ENCODE measurements at places on chromosomes 11 and 22.

DNA sequence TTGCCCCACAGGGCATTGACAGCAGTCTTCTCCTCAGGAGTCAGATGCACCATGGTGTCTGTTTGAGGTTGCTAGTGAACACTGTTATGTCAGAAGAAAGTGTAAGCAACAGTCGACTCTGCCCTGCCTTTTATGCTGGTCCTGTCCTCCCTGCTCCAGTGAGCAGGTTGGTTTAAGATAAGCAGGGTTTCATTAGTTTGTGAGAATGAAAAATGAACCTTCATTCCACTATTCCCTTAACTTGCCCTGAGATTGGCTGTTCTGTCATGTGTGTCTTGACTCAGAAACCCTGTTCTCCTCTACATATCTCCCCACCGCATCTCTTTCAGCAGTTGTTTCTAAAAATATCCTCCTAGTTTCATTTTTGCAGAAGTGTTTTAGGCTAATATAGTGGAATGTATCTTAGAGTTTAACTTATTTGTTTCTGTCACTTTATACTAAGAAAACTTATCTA lies at the start of gene HBD:
Gene HBD, minus strand, starts transcription at position 103 of the 454 bp plus-strand sequence. Its CDS starts 50 bp downstream, at position 53.
- no peak for DNase-seq
- H3K36me3 ChIP-seq, result no peaks in the 10 kb centered on the region

GRCh38 chr11:105054723-105055493 lies 9.8 kb upstream of the CARD16 start:
- no peak overlapping the region for H3K27ac ChIP-seq
- H3K27me3 ChIP-seq, result no peaks in the 10 kb centered on the region
- no peaks in the 10 kb centered on the region for H3K4me1 ChIP-seq
- DNase-seq, result no peak
- no peaks in the 10 kb centered on the region for H3K36me3 ChIP-seq

DNA sequence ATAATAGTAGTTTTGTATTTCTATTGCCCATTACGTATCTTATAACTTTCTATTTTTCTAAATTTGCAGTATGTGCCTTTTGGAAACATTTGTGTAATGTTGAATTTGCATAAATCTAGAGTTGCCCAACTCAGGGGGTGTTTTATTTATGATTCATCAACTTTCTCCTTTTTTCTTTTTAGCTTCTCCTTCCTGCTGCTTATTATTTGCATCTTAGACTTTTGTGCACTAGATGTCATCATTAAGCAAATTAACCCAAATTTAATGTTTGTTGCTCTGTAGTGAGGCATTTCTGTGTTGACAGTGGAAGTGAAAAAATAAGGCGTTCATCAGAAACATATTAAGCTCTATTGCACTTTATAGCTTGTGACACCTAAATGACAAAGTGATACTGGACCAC lies 56.2 kb upstream of the ZBED5 start:
- peaks cover 2% of the 10 kb centered on the region for H3K36me3 ChIP-seq
- no peak overlapping the region for H3K4me3 ChIP-seq
- H3K4me1 ChIP-seq, result no peaks in the 10 kb centered on the region
- H3K27me3 ChIP-seq, result no peaks in the 10 kb centered on the region
- DNase-seq, result no peak

DNA sequence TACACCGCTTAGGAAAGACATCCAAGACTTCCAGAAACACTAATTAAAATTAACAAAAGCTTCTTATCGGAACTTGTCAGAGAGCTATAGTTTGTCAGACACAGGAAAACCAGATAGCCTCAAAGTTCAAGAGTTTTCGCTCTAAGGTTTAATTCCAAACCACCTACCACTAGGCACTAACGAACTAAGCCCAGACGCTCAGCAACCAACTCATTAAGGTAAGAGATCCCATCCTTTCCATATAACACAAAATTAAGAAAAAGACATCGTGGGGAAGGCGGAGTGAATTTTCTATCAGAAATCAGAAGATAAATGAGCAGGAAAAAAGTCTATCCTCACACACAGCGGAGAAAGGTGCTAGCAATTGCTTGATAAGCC lies 382 bp downstream of the IMMP1L start:
- peak overlapping the region; percentile 97 for H3K27ac ChIP-seq
- no peak for DNase-seq
- peak overlapping the region; percentile 96 for H3K4me3 ChIP-seq
- peaks cover 22% of the 10 kb centered on the region for H3K36me3 ChIP-seq

- no peak for DNase-seq
- H3K4me1 ChIP-seq, result no peaks in the 10 kb centered on the region
- peaks cover 15% of the 10 kb centered on the region for H3K27me3 ChIP-seq
- no peak overlapping the region for H3K27ac ChIP-seq
- H3K36me3 ChIP-seq, result no peaks in the 10 kb centered on the region
These were observed 51.9 kb downstream of the IGLL1 start for GRCh38 chr22:23527971-23528740.

DNA sequence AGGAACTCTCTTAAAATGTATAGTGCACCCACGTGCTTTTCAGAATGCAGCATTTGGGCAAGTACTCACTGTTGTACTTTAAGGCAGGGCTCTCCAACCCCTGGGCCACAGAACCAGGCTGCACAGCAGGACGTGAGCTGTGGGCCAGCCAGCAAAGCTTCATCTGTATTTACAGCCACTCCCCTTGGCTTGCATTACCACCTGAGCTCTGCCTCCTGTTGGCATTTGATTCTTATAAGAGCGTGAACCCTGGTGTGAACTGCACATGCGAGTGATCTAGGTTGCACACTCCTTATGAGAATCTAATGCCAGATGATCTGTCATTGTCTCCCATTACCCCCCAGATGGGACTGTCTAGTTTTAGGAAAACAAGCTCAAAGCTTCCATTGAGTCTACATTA lies 3.0 kb downstream of the C11orf58 start:
- H3K4me1 ChIP-seq, result peaks cover 41% of the 10 kb centered on the region
- no peak for DNase-seq
- peaks cover 35% of the 10 kb centered on the region for H3K36me3 ChIP-seq
- no peaks in the 10 kb centered on the region for H3K27me3 ChIP-seq
- H3K4me3 ChIP-seq, result peak overlapping the region; percentile 28

GRCh38 chr11:126863294-126863997 lies 137.1 kb downstream of the KIRREL3 start:
- H3K27me3 ChIP-seq, result peaks cover 9% of the 10 kb centered on the region
- H3K4me3 ChIP-seq, result no peak overlapping the region
- DNase-seq, result no peak
- H3K27ac ChIP-seq, result no peak overlapping the region
- no peaks in the 10 kb centered on the region for H3K4me1 ChIP-seq
- H3K36me3 ChIP-seq, result no peaks in the 10 kb centered on the region

- H3K4me1 ChIP-seq, result no peaks in the 10 kb centered on the region
- H3K27ac ChIP-seq, result no peak overlapping the region
- H3K4me3 ChIP-seq, result no peak overlapping the region
- no peaks in the 10 kb centered on the region for H3K36me3 ChIP-seq
- H3K27me3 ChIP-seq, result no peaks in the 10 kb centered on the region
These were observed 98.6 kb downstream of the KIF18A start for GRCh38 chr11:28009388-28009787.

GRCh38 chr22:24474649-24475255 lies 20.4 kb upstream of the UPB1 start:
- DNase-seq, result no peak
- peaks cover 3% of the 10 kb centered on the region for H3K36me3 ChIP-seq
- no peaks in the 10 kb centered on the region for H3K27me3 ChIP-seq

DNA sequence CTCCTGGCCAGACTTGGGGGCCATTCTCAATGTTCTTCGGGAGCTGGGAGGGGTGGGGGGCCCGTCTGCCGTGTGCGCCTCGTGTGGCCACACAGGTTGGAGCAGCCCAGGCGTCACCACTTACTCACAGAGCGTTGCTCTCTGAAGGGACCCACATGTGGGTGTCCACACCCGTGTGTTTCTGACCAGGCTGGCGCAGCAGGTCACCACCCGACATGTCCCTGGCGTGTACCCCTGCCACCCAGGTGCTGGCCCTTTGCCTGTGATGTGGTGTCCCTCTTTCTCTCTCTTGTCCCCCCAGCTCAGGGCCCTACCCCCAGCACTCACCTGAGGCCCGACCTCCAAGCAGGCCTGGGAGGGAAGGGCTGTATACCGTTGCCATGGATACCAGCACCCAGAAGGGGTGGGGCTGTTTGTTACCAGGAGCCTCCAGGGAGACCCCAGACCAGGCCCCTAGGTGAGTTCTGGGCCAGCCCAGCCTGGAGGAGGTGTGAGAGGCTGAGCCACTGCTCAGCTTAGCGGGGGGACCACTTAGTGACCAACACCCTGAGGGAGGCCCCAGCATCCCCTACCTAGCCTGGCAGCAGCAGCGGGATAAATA lies 1.4 kb downstream of the LMNTD2 start:
- peaks cover 14% of the 10 kb centered on the region for H3K4me1 ChIP-seq
- peaks cover 8% of the 10 kb centered on the region for H3K36me3 ChIP-seq
- H3K27me3 ChIP-seq, result no peaks in the 10 kb centered on the region
- no peak overlapping the region for H3K4me3 ChIP-seq

DNA sequence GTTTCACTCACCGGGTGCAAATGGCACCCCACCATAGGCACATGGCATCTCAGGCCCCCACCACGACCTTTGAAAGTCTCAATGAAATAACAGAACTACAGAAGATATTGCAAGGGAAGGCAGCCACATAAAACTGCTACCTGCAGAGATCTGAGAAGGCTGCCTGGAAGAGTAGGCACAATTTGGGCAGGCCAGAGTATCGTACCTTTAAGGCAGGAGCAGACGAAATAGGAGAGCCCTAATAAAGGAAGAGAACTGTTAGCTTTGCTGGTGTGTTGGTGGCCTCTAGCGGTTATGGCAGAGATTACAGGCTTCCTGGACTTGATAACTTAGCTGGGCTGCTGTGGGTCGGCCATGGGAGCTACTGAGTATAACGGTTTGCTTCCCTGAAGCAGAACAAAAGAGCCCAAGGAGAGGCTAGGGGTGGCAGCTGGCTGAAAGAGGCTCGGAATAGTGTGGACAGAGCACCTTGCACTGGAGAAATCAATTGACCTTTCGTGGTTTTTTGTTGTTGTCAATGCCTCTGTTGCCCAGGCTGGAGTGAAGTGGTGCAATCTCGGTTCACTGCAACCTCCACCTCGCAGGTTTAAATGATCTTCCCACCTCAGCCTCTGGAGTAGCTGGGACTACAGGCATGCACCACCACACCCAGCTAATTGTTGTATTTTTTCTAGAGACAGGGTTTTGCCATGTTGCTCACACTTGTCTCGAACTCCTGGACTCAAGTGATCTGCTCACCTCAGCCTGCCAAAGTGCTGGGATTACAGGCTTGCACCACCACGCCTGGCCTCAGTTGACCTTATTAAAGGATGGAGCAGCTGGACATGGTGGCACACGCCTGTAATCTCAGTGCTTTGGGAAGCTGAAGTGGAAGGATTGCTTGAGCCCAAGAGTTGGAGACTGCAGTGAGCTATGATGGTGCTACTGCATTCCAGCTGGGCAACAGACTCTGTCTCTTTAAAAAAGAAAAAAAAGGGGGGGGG lies 4.8 kb downstream of the SDF2L1 start:
- H3K36me3 ChIP-seq, result peaks cover 24% of the 10 kb centered on the region
- H3K27me3 ChIP-seq, result no peaks in the 10 kb centered on the region
- no peak overlapping the region for H3K4me3 ChIP-seq

DNA sequence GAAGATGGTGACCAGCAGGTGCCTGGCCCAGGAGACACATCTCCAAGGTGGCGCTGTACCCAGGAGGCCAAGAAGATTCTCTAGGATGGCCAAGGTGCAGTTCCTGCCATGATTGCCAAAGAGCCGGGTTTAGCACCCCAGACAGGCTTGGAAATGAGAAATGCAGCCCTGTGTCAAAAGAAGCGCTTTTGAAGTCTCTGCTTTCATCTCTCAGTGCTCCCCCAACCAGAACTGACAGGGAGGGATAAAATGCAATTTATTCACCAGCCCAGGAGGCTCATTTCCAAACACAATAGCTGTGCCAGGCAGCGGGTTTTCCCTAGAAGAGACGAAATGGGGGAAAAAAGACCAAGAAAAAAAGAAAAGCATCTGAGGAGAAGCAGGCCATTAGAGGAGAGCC lies 195.9 kb upstream of the NCAM1 start:
- no peak for DNase-seq
- H3K4me3 ChIP-seq, result no peak overlapping the region
- H3K4me1 ChIP-seq, result no peaks in the 10 kb centered on the region
- peaks cover 1% of the 10 kb centered on the region for H3K36me3 ChIP-seq
- peaks cover 18% of the 10 kb centered on the region for H3K27me3 ChIP-seq
- H3K27ac ChIP-seq, result no peak overlapping the region

DNA sequence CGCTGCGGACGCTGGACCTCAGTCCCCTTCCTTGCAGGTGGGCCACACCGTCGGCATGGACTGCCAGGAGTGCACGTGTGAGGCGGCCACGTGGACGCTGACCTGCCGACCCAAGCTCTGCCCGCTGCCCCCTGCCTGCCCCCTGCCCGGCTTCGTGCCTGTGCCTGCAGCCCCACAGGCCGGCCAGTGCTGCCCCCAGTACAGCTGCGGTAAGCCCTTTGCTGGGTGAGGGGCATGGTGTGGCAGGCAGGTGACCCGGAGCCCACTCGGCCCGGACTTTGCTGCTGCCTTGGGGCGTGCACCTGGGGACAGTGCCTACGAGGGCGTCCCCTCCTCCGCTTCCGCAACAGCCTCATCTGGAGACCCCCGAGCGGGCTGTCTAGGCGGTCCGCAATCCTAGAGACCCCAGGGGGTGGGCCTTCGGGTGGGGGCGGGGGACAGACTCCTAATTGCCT lies 25.4 kb upstream of the MUC5B start:
- H3K4me1 ChIP-seq, result no peaks in the 10 kb centered on the region
- no peak overlapping the region for H3K27ac ChIP-seq
- DNase-seq, result no peak

DNA sequence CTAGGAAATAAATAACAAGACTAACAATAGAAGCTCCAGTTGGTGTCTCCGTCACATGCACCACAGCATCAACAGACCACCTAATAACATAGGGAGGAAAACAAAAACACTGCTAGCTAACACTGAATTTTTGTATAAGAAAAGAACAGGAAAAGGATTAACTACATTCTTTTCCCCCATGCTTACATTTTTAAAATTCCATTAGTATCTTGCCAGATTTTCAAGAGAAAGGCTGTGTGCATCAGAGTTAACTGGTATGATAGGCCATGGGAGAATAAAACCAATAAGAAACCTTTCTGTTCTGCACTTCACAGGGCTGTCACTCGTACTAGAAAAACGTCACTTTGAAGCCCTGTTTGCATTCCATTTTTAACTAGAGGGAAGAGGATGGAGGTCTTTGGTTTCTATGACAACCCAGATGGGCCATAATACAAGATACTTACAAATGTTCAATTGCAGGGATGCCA lies 79.0 kb downstream of the LARGE2 start:
- H3K27me3 ChIP-seq, result no peaks in the 10 kb centered on the region
- no peak for DNase-seq
- peaks cover 21% of the 10 kb centered on the region for H3K4me1 ChIP-seq

- H3K4me3 ChIP-seq, result no peak overlapping the region
- DNase-seq, result no peak
- H3K27ac ChIP-seq, result no peak overlapping the region
- no peaks in the 10 kb centered on the region for H3K36me3 ChIP-seq
These were observed 110.6 kb downstream of the KIF18A start for GRCh38 chr11:27997344-27997743.

DNA sequence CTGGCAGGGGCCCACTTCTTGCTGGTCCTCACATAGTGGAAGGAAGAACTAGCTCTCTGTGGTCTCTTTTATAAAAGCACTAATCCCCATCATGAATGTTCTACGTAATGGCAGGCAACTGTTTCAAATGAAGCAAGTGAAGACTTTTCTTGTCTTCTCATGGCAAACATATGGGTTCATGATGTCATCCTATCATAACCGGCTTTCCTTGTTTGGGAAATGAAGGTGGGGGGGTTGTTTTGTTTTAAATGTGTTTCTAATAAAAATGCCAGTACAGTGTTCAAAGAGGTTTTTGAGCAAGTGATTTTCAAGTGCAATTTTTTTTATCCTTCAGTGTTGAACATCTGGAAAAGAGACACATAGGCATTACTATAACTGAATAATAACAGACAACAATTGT lies 33.4 kb downstream of the REXO2 start:
- no peak overlapping the region for H3K27ac ChIP-seq
- H3K36me3 ChIP-seq, result no peaks in the 10 kb centered on the region
- no peak for DNase-seq
- no peak overlapping the region for H3K4me3 ChIP-seq
- peaks cover 15% of the 10 kb centered on the region for H3K27me3 ChIP-seq

Data from central memory CD8-positive, alpha-beta T cell (primary cell).